ENCODE measurements at places on chromosomes 4 and X.

- no peak for DNase-seq
Measured at GRCh38 chr4:123349421-123350190, 47.0 kb upstream of the SPRY1 start.

- DNase-seq = no peak
Measured at GRCh38 chr4:185623444-185624258, 88.3 kb upstream of the PDLIM3 start.

DNA sequence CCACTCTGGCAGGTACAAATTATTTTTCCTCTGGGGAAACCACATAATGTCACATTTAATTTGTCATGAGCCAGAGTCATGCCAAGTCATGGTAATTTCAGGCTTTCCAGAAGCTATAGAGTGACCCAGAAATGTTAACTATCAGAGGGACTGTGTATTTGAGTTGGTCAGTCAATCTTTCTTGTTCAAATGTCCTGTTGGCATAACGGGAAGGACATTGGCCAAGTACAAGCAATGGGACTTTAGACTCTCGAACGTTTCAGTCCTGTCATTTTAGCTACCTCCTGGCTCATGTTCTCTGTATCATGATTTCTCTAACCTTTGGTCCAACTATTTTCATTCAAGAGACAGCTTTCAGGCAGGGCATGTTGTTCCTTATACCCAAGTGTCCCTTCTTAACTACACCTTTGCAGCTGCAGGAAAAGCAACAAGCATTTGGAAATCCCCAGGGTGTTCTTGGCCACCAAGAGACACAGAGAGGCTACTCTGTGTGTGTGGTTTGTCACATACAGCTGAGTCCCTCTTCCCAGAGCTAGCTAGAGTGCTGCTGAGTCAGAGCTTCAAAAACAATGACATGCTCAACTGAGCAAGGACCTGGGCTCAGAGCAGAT lies 142.6 kb downstream of the EGF start:
- DNase-seq = peak; percentile 24

DNA sequence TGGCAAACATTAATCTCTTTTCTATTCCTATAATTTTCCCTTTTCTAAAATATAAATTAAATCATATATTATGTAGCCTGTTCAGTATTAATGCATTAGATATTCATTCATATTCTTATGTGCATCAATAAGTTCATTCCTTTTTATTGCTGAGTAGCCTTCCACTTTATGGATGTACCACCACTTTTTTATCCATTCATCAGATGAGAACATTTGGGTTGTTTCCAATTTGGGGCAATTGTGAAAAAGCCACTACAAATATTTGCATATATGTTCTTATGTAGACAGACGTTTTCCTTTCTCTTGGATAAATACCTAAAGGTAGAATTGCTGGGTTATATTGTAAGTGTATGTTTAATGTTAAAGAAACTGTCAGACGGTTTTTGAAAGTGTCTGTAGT lies 79.4 kb upstream of the MAPK10 start:
- DNase-seq = no peak

GRCh38 chrX:25076941-25077500 lies 61.3 kb upstream of the ARX start:
- no peak for DNase-seq

DNA sequence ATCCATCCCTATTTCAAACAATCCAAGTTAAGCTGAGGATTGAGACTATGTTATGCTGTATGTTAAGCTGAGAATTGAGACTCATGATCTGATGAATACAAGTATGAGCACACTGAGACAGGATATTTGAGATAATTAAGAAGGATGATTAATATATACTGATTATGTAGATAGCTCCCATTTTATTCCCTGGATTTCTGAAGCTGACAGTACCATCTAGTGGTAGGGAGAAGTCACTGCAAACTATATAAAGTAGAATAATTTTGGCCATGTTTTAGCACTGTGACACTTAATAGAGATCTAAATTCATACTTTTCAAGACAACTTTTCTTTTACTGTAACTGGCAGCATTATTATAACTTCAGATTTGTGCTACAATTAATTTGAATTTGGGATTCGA lies 63.8 kb upstream of the HPRT1 start:
- peak; percentile 29 for DNase-seq

DNA sequence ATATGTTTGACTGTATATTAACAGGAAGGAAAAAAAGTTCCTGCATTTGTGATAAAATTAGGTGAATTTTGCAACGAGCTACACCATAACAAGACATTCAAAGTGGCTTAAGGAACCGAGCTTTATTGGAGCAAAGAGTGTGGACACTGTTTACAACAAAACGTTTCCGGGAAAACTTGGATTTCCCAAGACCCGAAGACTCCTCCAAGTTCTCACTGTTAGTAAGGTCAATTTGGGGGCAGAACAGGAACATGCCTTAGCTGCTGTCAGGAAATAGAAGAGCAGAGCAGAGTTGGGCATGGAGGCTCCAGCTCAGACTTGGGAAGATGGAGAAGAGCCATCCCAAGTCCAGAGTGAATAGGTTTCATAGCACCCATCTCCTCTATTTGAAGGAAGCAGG lies 16.5 kb downstream of the ADH6 start:
- peak; percentile 17 for DNase-seq

- no peak for DNase-seq
Measured at GRCh38 chr4:92994727-92995126, 691.0 kb downstream of the GRID2 start.

GRCh38 chrX:71514367-71515037 lies 18.4 kb upstream of the OGT start:
- DNase-seq = peak; percentile 43

DNA sequence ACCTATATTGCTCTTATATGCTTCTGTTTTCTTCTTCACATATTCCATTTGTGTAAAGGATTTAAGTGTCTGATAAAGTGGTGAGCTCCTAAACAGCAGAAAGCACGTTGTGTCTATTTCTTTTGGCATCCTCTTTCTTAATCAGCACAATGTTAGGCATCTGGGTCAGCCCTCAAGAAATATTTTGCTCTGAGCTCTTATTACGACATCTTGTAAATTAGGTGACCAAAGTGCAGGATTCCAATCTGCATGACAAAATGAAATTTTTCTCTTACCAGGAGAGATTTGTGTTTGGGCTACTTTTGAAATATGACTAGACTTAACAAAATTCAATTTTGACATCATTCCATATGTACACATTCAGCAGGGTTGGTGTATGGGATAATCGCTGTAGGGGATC lies 210.0 kb upstream of the IGFBP7 start:
- peak; percentile 69 for DNase-seq

GRCh38 chr4:78951862-78952472 lies 12.7 kb upstream of the PAQR3 start:
- peak; percentile 56 for DNase-seq

DNA sequence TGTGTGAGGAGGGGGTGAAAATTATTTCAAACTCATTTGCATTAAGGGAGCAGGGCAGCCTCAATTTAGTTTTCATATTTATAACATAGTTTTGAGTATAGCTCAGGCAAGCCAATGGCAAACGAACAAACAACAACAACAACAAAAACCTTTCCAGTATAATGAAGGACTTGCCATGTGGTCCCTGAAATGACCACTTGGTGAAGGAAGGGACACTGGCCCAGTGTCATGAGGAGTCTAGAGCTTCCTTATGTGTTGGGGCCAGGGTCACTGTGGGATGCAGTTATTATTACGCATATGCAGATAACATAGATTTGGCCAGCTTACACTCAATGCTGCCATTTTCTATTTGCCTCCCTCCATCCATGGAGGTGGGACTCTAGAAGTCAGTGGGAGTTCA lies 23.3 kb downstream of the NKX3-2 start:
- no peak for DNase-seq

DNA sequence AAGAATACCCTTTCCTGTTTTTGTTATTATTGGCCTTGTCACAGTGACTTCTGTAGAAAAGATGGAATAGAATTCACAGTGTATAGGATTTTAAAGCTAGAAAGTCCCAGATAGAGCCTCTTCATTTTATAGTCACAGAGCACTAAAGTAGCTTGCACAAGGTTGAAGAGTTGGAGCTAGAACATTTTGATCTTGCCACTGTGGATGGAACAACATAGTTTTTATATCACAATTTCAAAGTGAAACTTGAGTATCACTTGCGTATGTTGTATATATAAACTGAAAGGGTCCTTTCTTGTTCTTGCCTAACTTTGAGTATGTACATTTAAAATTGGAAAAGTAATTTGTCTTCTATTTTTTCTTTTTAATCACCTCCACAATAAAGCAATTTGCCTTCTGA lies 2.7 kb downstream of the USO1 start:
- no peak for DNase-seq

DNA sequence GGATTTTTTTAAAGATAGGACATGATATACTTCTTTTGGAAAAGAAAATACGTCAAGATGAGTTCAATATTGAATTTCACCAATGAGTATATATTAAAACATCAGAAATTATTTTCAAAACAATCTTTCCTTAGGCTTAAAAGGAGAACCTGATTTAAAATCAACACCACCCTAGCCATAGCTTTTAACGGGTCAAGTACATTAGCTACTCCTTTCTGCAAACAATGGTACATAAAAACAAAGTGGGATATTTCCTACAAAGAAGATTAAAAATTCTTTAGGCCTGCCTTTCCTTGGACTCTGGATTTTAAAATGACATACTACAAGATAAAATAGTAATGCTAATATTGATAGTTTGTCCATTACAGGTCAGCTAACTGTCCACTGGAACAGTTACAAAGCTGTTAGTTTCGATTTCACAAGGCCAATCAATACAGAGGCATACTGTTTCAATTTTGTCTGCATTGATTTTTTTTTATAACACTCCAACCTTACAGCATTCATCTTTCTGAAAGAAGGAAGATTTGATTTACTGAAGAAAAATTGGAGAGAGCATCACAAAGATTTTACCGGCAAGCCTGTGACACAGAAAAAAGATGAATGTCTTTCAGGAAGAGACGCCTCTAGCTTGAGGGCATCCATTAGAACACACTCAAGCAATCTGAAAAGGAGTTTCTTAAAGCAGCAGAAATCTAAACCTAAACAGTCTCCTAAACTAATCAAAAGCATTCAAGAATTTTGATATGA lies 97.2 kb downstream of the MAB21L2 start:
- no peak for DNase-seq

- DNase-seq = no peak
Measured at GRCh38 chr4:48270951-48271473, 1.4 kb upstream of the TEC start.

DNA sequence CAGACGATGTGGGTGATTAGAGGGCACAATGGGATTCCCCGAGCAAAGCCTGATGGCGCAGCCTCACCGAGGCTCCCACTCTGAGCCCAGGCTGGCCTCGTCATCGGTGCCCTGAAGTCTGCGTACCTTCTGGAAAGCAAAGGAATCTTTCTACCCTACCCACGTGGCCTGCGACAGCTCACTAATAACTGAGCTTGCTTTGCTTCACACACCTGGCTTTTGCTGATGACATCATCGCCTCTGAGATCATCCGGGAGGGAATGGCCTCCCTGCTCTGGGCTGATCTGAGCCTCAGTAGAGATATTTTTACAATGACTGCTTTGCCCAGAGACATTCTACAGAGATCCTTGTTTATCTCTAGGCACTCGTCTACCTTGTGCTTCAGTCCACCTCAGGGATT lies 45.4 kb upstream of the PDLIM3 start:
- no peak for DNase-seq

DNA sequence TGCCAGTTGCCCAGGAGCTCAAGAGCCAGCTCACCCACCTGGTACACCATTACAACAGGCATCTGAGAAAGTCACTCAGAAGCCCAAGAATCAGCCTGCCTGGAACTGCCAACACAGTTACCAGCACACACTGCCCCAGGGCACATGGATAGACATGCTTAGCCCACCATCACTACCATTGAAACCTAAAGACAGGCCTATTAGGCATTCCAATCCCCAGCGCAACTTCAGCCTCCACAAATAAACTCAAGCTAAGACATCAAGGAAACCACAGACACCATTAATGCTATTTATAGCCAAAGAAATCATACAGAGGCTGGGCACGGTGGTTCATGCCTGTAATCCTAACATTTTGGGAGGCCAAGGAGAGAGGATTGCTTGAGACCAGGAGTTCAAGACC lies 42.3 kb downstream of the ATRX start:
- DNase-seq = peak; percentile 66

DNA sequence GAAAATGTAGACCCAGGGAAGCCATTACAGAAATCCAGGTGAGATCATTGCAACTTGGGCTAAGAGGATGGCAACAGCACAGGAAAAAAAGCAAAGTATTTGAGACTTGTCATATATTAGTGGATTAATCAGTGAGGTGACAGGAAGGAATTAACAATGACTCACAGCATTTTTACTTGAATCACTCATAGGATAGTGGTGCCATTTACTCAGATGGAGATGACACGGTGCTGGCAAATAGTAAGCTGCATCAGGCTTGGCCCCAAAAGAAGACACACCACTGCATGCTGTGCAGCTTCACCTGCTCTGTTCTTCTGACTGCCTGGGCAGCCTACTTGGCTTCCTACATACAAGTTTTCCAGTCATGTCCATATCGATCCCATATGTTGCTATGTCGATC lies 144.8 kb downstream of the FRYL start:
- DNase-seq = peak; percentile 64

GRCh38 chrX:1212532-1212931 lies at the start of gene CRLF2:
Gene CRLF2, minus strand, starts transcription at chrX:1212649. Its CDS starts 15 bp downstream, at chrX:1212634.
- DNase-seq = peak; percentile 30

- no peak for DNase-seq
Measured at GRCh38 chrX:40179283-40179682, 81.5 kb upstream of the BCOR start.

DNA sequence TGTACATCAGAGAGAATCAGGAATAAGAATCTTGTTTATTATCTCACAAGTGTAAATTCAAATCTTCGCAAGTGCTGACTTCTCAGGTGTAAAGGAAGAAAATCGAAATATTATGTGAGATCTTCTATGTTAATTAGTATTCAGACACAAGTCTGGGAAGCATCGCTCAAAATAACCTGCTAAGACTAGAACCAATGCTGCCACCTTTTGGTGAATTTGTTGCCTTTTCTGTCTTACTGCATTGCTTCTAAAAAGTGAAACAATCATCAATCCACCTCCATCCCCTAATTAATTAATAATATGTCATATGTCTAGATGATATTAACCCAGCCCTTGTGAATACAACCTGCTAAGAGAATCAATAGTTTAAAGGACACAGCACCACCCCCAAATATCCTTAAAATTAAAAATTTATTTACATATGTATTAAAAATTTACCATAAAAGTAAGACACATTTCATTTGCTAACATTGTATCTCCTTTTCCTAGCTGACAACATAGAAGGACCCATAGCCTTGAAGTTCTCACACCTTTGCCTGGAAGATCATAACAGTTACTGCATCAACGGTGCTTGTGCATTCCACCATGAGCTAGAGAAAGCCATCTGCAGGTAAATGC lies 3.5 kb downstream of the EPGN start:
- peak; percentile 72 for DNase-seq

DNA sequence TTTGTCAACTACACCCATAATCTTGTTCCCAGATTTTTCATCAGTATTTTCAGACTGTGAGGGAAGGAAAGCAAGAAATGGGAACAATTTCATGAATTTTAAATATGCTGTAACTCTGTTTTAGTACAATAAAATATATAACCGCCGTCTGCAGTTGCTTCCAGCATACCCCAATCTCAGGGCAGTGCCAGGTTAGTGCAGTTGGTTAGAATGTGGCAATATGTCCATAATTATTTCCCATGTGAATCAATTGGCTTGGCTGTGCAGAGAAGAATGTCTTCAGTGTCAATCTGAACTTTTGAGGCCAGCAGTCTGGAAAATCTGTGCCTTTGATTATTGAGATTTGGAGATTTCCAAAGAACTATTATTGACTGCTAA lies 5.0 kb upstream of the MMAA start:
- DNase-seq = no peak

- peak; percentile 83 for DNase-seq
Measured at GRCh38 chr4:158729716-158730559, 6.7 kb upstream of the PPID start.

Measured in EH (cell line).